ENCODE measurements at places on chromosomes 12 and 14. TPM values are rescaled to one million over a fixed set of nuclear protein-coding genes. Genes with fewer than 3 reads are reported as not detected.

AICDA gene
- total RNA-seq, result not detected

CLBA1 gene
- 0.43 TPM for total RNA-seq

DNA sequence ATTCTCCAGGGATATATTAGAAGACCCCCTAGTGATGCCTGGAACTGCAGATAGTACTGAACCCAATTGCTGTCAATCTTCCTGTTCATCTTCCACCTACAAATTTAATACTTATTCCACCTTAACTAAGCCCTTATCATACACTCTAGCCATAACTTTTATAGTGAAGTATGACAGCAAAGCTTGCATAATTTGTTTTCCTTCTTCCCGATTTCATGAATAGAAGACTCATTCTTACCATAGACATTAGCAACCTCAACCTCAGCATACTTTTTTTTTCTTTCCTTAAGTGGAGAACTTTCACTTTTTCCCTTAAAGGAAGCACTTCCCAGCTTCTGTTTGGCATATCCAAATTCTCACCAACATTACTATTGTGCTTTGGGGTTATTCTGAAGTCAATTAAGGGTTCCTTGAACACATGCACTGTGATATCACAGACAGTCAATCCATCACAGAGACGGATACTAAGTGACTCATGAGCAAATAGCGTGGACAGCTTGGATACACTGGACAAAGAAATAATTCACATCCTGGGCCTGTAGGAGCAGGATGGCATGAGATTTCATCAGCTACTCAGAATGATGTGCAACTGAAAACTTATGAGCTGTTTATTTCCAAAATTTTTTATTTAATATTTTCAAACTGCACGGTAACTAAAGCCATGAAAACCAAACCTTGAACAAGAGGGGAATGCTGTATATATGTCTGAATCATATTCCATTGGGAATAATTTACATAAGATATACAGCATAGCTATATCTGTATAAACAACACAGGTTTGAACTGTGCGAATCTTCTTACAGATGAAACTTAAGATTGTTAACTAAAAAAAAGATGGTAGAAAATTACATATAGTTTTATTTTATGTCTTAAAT is 63.9 kb downstream of the SYT1 start:
- DNase-seq, result no peak

DNA sequence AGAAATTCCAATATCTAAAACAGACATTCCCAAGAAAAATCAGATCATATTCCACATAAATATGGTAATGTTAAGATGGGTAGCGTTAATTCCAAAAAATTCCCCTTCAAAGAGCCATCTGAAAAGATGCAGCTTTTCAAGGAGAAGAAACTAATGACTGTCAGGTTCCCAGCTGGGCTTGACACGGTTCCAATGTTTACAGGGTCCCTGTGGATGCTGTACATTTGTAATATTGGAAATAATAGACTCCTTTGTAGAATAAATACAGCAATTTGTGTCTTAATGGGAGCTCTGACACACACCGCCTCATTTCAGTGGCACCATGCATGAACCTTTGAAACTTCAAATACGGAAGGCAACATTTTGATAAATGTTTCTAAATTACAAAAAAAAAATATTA is 140.6 kb downstream of the ITPR2 start:
- DNase-seq, result no peak

GRCh38 chr12:452667-453210 is 7.0 kb upstream of the B4GALNT3 start:
- peak; percentile 81 for DNase-seq

Measured in activated naive CD4-positive, alpha-beta T cell treated with anti-CD3 and anti-CD28 coated beads for 36 hours (primary cell).